ENCODE measurements at places on chromosomes 11 and 22.

DNA sequence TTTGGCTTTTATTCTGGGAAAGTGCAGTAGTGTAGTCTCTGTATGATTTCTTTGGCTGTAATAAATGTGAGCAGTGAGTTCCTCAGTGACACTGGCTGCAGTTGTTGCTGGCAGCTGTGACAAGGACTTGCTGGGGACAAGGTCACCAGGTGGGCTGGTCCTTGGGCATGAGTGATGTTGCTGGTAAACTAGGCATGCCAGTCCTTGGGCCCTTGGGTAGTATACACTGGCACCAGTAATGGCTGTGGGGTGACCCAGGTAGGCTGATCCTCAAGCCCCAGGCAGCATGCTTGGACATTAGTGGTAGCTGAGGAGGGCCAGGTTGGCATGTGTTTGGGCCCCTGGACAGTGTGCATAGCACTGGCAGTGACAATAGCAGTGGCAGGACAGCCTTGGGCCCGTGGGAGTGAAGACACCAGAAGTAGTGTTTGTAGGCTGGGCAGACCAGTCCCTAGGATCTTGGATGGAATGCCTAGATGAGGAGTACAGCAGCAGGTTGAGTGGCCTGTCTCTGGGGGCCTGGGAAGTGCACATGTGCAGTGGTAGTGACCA is 164.3 kb downstream of the GUCY1A2 start:
- no peak for DNase-seq

DNA sequence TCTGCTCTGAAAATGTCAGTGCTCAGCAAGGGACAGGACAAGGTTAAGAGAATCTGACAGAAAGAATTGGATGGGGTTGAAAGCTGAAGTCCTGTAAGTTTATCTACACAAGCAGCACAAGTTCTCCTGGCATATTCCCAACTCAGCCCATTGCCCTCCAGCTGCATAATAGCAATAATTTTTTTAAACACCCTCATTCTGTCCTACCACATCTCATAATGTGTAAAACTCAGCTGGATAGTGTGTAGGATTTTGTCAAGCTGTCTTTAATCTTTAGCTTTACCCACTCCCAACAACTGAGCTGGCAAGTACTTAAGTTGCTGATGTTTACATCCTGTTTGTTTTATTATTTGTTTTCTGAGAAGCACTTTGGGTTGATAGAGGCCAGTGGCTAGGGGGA is 158.9 kb downstream of the CADM1 start:
- DNase-seq: no peak

DNA sequence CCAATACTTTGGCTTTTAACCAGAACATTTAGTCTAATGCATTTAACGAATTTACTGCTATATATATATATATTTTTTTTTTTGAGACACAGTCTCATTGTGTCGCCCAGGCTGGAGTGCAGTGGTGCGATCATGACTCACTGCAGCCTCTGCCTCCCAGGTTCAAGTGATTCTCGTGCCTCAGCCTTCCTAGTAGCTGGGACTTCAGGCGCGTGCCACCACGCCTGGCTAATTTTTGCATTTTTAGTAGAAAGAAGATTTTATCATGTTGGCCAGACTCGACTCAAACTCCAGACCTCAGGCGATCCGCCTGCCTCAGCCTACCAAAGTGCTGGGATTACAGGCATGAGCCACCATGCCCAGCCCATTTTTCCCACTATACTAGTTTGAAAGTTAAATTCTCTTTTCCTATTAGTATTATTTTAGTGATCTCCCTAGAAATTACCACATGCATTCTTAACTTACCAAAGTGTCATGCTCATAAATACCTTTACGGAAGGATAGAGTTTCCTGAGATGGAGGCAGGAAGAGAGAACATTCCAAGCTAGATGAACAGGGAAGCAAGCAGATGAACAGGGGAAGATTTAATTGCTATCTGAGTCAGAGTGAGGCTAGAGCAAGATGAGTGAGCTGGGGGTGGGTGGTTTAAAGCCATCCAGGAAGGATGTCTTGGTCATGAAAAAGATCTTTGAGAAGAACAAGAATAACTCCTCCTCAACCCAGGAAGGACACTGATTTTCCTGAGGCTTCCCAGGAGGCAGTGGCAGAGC is 4.4 kb upstream of the PGAP2 start:
- DNase-seq: no peak

DNA sequence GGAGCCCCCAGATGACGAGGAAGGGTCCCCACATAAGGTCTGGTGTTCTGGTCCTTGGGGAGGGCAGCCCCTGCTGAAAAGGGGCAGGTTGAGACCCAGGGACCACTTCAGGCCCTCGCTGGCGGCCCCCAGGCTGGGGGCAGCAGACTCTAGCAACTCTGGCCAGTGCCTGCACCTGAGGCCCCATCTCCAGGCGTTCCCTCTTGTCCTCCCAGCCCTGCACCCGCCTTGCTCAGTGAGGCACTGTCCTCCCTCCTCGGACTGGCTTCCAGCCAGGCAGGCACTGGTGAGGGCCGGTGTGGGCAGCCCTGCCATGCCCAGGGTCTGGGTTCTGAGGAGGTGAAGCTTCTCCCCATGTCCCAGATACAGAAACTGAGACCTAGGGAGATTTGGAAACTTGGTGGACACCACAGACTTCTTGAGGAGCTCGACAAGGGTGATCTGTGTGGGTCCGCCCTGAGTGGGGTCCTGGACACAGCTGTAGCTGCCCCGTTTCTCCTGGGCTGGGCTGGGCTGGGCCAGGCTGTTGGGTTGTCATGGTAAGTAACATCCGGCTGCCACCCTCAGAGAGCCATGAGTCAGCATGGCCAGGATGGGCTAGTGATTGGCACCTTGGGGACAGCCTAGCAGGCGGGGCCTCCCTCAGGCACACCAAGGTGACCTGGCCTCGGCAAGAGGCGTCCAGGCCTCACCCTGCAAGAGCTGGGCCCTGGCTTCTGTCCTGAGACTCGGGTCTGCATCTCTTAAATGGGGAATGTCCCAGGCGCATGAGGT is 11.1 kb upstream of the PHLDA2 start:
- DNase-seq: peak; percentile 72

DNA sequence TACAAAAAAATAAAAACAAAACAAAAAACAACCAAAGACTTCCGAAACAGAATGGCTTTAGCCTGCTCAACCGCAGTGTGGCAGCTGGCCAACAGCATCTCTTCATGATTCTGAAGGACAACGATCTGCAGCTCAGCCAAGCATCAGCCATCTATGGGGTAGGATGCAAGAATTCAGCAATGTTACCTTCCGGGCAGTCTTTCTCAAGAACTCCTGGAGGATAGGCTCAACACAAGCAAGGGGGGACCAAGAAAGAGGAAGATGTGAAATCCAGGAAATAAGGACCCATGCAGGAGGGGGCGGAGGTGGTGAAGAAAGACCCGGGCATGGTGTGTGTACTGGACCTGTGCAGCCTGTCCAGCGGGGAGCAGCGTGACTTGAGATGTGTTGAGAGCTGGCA is 3.5 kb upstream of the TSPO start:
- DNase-seq: no peak

GRCh38 chr22:23450434-23450795 is 129.7 kb downstream of the IGLL1 start:
- DNase-seq: no peak

GRCh38 chr11:44990665-44991064 is 40.0 kb upstream of the TP53I11 start:
- no peak for DNase-seq

DNA sequence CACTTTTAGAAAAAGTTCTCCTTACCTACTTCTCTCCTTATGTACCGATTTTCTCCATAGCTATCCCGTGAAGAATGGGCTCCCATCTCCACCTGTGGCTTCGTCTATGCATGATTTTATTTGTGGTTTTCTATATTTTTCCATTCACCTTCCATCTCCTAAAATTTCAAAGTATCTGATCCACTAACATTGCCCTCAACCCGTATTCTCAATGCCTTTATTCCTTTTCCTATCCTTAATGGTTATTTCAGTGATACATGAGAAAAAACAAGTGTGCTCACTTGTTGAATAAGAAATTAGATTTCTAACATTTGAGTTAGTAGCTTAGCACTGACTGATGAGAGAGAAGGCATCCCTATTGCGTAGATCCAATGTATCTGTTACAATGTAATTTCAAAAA is 16.9 kb downstream of the CYP2R1 start:
- DNase-seq: no peak

GRCh38 chr11:96167787-96168186 is 175.2 kb downstream of the MAML2 start:
- no peak for DNase-seq

GRCh38 chr22:47397673-47398072 is 635.2 kb downstream of the TBC1D22A start:
- no peak for DNase-seq
